ENCODE measurements at places on chromosomes 1 and 21.

GRCh38 chr1:58591806-58592205, 14.8 kb upstream of the TACSTD2 start:
- no peak for DNase-seq

DNA sequence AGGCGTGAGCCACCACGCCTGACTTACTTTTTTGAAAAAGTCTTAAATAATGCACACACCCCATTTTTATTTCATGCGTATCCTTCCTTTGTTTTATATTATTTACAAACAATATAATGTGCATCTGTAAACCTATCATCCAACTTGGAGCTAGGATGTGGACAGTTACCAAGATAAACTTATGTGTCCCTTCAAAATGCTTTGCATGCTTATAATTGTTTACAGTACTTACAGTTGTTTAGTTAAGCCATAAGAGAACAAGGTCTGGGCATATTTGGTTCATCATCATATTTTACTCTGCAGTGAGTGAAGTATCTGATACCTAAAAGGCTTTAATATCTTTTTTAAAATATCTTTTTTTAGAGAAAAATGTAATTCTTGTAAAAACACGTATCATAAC, 16.1 kb upstream of the HMGN1 start:
- DNase-seq = no peak

DNA sequence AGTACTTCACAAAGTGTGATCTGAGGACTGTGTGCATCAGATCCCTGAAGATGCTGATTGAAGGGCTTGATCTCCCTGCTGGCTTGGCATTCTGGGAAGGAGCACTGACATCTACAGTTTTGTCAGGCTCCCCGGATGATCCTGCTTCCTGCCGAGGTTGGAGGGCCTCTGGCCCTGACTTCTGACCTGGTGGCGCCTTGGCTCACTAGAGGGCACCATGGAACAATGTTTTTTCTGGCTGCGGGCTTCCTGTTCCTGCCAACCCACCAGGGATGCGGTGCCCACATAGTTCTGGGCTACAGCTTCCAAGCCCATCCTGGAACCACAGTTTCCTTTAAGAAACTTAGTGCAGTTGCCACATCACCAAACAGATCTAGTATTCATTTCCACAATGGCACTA, 38.8 kb upstream of the RASAL2 start:
- DNase-seq = no peak

- DNase-seq = no peak
Observed at GRCh38 chr1:213676736-213677135, 311.0 kb upstream of the PROX1 start.

DNA sequence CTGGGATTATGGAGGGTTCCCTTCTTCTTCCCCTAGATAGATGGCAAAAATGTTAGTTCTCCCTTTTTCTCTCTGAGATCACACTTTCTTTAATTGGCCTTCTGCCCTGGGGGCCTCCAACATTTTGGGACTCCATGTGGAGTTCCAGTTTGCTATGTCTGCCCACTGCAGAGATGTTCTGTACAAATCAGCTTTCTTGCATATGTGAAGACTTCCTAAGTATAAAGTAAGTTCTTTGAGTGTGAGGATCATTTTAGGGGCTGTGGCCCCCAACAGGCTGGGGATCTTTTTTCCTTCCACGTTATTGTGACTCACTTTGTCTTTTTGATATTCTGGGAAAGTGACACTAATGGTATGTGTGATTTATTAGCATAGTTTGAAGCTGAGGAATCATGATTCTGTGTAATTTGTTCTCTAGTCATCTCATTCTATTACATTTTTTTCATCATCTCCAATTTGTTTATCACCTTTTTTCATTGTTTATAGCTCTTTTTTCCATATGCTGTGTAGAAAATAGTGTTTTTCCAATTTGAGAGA, 48.2 kb downstream of the HHAT start:
- no peak for DNase-seq

All from GM20000 (cell line).